MCF 10A (cell line): ENCODE measurements at places on chromosomes 16 and 17. TPM values are rescaled to one million over a fixed set of nuclear protein-coding genes. Genes with fewer than 3 reads are reported as not detected.

GRCh38 chr17:18377437-18378204 lies at the start of gene EVPLL:
Gene EVPLL, plus strand, starts transcription at chr17:18377778. Its CDS starts 3,160 bp downstream, at chr17:18380938.
- peak; percentile 93 for DNase-seq
- peak within 1 kb of the TSS; percentile 68 for H3K4me3 ChIP-seq
- H3K4me1 ChIP-seq: peaks cover 15% of the 10 kb centered on the region
- H3K27me3 ChIP-seq: no peaks in the 10 kb centered on the region
- H3K36me3 ChIP-seq: peaks cover 5% of the 10 kb centered on the region

CHST5 gene
- not detected in 2 replicates for total RNA-seq

DNA sequence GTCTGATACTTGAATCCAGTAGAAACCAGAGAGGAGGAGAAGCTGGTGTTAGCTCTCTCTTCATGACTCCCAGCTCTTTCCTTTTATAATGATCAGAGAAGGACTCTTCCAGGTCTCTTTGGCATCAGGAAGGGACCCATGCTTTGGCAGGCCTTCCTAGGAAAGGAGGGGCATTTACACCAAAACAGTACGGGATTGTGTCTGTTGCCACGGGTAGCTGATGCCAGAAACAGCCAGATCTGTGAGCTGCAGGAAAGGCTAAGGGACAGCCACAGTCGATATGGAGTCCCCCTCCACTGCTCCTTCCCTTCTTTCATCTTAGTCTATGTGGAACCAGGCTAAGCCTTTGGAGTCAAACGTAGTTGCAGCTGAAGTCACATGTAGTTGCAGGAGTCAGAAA lies 9.3 kb downstream of the CEP295NL start:
- no peaks in the 10 kb centered on the region for H3K4me1 ChIP-seq
- no peak overlapping the region for H3K4me3 ChIP-seq
- peaks cover 21% of the 10 kb centered on the region for H3K36me3 ChIP-seq
- H3K27ac ChIP-seq: no peak overlapping the region

SMIM22 gene
- total RNA-seq: 2.2 and 2.4 TPM in 2 replicates

GRCh38 chr16:58148099-58148498 lies 18.9 kb upstream of the CFAP20 start:
- H3K4me3 ChIP-seq: no peak overlapping the region
- no peaks in the 10 kb centered on the region for H3K36me3 ChIP-seq
- H3K27ac ChIP-seq: no peak overlapping the region
- no peak for DNase-seq
- H3K27me3 ChIP-seq: peaks cover 34% of the 10 kb centered on the region

DNA sequence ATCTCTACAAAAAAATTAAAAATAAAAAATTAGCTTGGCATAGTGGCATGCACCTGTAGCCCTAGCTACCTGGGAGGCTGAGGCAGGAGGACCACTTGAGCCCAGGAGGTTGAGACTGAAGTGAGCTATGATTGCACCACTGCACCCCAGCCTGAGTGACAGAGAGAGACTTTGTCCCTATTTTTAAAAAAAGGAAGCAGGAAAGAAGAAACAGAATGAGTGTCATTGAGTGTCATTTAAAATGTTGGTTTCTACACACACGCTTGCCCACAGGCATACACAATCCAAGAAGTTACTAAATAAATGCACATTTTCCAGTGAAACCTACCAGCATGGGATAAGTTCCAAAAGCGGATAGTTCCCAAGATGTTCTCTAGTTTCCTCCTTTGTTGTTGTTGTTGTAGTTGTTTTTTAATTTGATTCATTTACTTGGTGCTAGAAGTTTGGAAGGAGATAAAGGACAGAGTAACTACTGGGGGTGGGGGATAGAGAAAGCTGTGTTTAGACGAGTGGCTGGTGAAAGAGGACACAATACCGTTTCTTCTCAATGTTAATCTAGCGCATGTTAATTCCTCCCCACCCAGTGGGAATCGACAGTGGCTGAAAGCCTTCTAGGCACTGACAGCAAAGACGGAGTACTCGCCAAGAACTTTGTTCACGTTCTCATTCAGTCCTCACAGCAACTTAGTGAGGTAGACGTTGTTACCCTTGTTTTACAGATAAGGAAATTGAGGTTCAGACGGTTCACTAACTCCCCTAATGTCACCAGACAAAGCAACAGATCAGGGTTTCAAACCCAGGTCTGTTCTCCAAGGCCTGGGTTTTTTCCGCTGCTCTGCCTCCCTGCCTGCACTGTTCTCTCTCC lies 17.3 kb downstream of the MRPS23 start:
- no peak overlapping the region for H3K4me3 ChIP-seq
- peaks cover 9% of the 10 kb centered on the region for H3K36me3 ChIP-seq
- no peak overlapping the region for H3K27ac ChIP-seq
- no peak for DNase-seq
- peaks cover 15% of the 10 kb centered on the region for H3K4me1 ChIP-seq
- H3K27me3 ChIP-seq: no peaks in the 10 kb centered on the region

ARL5C gene
- not detected in 2 replicates for total RNA-seq

GRCh38 chr16:27625050-27625697 lies 75.2 kb downstream of the KATNIP start:
- no peak overlapping the region for H3K4me3 ChIP-seq
- no peaks in the 10 kb centered on the region for H3K27me3 ChIP-seq
- no peaks in the 10 kb centered on the region for H3K4me1 ChIP-seq
- DNase-seq: no peak

- H3K36me3 ChIP-seq: peaks cover 42% of the 10 kb centered on the region
- no peaks in the 10 kb centered on the region for H3K27me3 ChIP-seq
- H3K4me3 ChIP-seq: no peak overlapping the region
- DNase-seq: no peak
- H3K27ac ChIP-seq: no peak overlapping the region
These were observed 17.3 kb upstream of the LASP1NB start for GRCh38 chr17:38907930-38908675.

DNA sequence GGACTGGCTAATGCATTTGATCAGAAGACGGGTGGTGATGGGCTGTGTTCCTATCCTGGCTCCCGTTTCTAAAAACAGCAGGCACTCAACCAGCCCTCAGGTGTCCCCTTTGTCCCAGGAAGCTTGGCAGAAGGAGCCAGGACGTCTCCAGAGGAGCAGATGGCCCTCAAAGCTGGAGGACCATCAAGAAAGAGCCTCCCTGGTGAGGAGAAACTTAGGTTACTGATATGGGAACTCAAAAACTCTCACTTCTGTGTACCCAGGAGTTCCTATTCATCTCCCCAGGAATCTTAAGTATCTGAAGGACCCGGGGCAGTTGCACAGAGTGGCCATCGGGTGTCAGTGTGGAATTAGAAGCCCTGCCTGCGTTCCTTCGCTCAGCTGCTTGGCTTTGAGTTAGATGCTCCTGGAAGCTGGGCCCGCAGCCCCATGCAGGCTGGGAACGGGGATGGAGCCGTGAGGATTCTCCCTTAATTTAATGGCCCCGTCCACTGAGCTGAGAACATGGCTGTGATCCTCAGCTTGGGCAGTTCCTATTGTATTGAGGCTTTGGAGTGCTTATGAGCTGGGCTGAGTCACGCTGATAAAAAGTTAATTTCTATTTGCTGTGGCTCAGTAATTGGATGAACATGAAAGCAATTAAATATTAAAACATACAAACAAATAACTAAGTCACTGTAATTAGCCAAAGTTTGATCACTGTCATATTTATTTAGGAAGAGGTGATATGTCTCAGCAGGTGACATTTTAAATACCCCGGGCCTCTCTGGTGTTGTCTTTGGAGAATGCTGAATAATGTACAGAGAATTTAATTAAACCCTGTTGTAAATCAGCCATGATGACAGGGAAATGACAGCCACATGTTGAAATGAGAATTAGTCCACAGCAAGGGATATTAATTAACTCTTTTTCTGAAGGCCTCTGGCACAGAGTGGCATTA lies 402.1 kb downstream of the SEC14L1 start:
- H3K27ac ChIP-seq: no peak overlapping the region
- no peak overlapping the region for H3K4me3 ChIP-seq
- H3K27me3 ChIP-seq: peaks cover 38% of the 10 kb centered on the region
- no peaks in the 10 kb centered on the region for H3K36me3 ChIP-seq

DNA sequence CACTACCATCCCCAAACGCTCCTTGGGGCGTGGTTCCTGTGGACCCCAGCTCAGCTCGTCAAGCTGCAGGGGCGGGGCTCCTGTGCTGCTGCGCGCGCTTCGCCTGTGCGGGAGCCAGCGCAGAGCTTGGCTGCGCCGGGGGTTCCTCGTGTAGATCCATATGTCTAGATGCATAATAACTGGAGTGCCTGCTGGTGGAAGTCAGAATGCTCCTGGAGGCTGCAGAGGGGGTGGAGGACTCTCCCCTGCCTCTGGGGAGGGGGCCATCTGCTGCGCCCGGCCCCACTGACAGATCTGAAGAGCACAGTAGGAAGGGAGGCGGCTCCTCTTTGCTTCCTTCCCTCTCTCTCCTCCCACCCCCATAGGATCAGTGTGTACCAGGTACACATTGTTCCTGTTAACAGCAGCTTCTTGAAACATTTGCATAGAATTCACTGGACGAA lies 4.6 kb downstream of the RASD1 start:
- peaks cover 46% of the 10 kb centered on the region for H3K36me3 ChIP-seq
- H3K4me1 ChIP-seq: no peaks in the 10 kb centered on the region
- H3K27me3 ChIP-seq: no peaks in the 10 kb centered on the region

DNA sequence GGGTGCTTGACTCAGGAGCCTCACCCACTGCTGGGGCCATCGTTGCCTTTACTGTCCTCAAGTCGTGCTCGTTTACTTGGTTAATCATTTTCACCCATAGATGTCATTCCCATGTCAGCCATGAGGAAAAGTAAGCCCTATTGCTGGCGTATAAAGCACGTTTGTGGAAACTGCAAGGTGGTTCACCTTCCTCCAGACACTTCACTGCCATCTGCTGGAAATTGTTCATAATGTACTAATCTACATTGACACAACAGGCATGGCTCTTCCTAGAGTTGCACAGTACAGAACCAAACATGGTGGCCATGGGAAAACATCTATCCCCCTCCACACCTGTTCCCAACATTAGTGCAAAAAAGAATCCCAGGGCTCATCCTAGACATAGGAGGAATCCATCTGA lies 116.6 kb downstream of the ZNF18 start:
- no peaks in the 10 kb centered on the region for H3K27me3 ChIP-seq
- no peak overlapping the region for H3K27ac ChIP-seq
- no peaks in the 10 kb centered on the region for H3K4me1 ChIP-seq
- no peak overlapping the region for H3K4me3 ChIP-seq

DNA sequence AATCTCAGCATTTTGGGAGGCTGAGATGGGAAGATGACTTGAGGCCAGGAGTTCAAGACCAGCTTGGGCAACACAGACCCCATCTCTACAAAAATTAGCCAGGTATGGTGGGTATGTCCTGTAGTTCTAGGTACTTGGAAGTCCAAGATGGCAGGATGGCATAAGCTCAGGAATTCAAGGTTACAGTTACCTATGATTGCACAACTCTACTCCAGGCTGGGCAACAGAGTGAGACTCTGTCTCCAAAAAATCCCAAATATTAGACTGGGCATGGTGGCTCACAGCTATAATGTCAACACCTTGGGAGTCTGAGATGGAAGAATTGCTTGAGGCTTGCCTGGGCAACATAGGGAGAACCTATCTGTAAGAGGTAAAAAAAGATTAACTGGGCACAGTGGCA lies 63.4 kb downstream of the CRLF3 start:
- H3K36me3 ChIP-seq: peaks cover 55% of the 10 kb centered on the region
- no peak overlapping the region for H3K4me3 ChIP-seq
- H3K4me1 ChIP-seq: no peaks in the 10 kb centered on the region
- H3K27me3 ChIP-seq: no peaks in the 10 kb centered on the region
- no peak for DNase-seq
- no peak overlapping the region for H3K27ac ChIP-seq

- H3K27me3 ChIP-seq: no peaks in the 10 kb centered on the region
- H3K4me3 ChIP-seq: no peak overlapping the region
- H3K4me1 ChIP-seq: peaks cover 11% of the 10 kb centered on the region
- H3K36me3 ChIP-seq: no peaks in the 10 kb centered on the region
- peak; percentile 90 for DNase-seq
- no peak overlapping the region for H3K27ac ChIP-seq
These were observed 50.9 kb downstream of the CDH11 start for GRCh38 chr16:65070831-65071432.

- no peak within 1 kb of the TSS for H3K4me3 ChIP-seq
- H3K4me1 ChIP-seq: no peaks in the 10 kb centered on the region
- DNase-seq: no peak
- H3K27ac ChIP-seq: no peak within 1 kb of the TSS
- H3K36me3 ChIP-seq: peaks cover 67% of the 10 kb centered on the region
- no peaks in the 10 kb centered on the region for H3K27me3 ChIP-seq
These were observed at the start of gene RSKR for GRCh38 chr17:28613931-28614381. Gene RSKR, minus strand, starts transcription at chr17:28614185. Its CDS starts 24 bp downstream, at chr17:28614161.

C17orf100 gene
- 1.4 and 1.7 TPM in 2 replicates for total RNA-seq

CA5A gene
- total RNA-seq: not detected in 2 replicates

DNA sequence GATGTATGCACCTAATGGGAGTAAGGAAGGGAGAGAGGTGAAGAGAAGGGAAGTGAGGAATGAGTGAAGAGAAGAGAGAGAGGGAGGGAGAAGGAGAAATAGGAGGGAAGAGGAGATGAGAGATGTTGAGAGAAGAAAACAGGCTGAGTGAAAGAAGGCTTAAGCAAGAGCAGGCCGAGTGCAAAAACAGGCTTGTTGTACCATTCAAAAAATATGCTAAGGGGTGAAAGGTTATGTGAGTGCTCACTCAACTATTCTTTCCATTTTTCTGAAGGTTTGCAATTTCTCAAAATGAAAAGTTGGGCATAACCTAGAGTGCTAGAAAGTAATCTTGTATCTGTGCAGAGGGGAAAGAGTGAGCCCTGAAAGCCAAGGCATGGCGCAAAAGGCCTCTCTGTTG lies 22.9 kb downstream of the RPGRIP1L start:
- H3K4me1 ChIP-seq: peaks cover 5% of the 10 kb centered on the region
- no peak overlapping the region for H3K4me3 ChIP-seq

DNA sequence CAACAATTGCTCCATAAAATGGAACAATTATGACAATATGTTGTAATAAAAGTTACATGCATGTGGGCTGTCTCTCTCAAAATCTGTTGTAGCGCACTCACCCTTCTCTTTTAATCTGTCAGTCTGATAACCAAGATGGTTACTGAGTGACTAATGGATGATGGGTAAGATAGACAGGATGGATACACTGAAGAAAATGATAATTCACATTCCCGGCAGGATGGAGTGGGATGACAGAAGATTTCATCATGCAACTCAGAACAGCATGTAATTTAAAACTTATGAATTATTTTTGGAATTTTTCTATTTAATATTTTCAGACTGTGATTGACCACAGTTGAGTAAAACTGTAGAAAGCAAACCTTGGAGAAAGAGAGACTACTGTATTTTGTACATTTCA lies 30.5 kb downstream of the CDH13 start:
- H3K4me3 ChIP-seq: no peak overlapping the region
- peaks cover 4% of the 10 kb centered on the region for H3K36me3 ChIP-seq
- no peaks in the 10 kb centered on the region for H3K27me3 ChIP-seq
- peak overlapping the region; percentile 33 for H3K27ac ChIP-seq

GRCh38 chr16:55643161-55643970 lies 12.4 kb upstream of the SLC6A2 start:
- DNase-seq: peak; percentile 35
- H3K4me1 ChIP-seq: no peaks in the 10 kb centered on the region
- H3K27me3 ChIP-seq: peaks cover 11% of the 10 kb centered on the region

LIG3 gene
- 31.1 and 39.7 TPM in 2 replicates for total RNA-seq

PRKCA gene
- total RNA-seq: 20.7 and 22.8 TPM in 2 replicates
